Hypothalamus (tissue), 51 donors: ENCODE measurements at places on chromosomes 2 and 18.

DNA sequence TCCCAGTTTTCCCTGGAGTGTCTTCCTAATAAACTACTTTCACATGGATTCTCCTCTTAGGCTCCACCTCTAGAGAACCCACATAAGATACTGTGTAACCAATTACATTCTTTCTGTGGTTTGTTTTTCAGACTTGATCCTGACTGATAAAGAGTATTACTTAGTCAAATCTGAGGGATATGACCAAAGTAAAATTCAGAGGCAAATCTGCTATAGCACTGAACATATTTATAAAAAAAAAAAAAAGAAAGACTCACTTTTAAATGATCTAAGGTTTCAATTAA is 13.9 kb downstream of the CKAP2L start:
- no peak for DNase-seq

DNA sequence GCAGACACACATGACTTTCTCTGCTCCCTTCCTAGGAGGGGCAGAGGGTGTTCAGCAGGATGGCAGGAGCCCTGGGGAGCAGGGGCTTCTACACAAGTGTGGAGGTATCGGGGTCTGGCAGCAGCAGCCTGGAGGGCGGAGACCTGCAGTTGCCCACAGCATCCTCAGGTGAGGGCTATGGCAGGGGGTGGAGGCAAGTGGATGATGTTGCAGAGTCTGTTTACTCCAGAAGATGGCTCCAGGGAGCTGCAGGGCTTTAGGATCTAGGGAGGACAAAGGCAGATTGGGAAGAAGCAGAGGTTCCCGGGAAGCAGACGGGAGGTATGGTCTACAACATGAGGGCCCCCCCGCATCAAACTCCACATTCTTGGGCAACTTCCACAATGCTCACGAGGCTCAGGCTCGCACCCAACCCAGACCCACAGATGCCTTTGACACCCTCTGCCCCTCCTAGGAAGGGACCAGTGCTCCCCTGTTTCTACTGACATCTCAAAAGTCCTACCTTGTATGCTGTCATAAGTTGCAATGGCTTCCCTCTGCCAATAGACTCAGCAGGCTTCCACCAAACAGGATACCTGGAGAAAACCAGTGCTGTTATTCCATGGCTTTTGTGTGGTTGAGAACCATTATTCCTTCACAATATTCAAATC is 12.0 kb upstream of the ATP6V1C2 start:
- DNase-seq, result no peak

GRCh38 chr2:218406949-218407618 is 7.4 kb downstream of the CTDSP1 start:
- no peak for DNase-seq

DNA sequence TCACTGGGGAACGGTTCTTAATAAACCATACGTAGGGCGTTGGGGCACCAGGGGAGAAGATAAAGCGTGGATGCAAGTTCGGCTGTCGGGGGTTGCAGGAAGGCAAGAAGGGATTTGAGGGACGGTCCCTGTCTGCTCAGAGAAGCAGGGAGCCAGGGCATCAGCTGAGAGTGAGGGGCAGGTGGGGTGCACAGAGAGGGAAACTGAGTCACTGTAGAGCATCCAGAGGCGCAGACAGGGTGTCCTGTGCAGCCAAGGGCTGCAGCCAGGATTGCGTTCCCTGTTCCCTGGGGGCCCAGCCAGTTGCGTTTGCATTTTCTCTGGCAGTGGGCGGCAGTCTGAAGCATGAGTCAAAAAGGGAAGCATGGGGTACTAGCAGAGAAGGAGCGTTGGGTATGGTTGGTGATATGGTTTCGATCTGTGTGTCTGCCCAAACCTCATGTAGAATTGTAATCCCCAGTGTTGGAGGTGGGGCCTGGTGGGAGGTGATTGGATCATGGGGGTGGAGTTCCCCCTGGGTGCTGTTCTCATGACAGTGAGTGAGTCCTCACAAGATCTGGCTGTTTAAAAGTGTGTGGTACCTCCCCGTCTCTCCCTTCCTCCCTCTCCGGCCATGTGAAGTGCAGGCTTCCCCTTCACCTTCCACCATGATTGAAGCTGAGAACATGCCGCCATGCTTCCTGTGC is 202.9 kb downstream of the NDUFA10 start:
- DNase-seq, result no peak

DNA sequence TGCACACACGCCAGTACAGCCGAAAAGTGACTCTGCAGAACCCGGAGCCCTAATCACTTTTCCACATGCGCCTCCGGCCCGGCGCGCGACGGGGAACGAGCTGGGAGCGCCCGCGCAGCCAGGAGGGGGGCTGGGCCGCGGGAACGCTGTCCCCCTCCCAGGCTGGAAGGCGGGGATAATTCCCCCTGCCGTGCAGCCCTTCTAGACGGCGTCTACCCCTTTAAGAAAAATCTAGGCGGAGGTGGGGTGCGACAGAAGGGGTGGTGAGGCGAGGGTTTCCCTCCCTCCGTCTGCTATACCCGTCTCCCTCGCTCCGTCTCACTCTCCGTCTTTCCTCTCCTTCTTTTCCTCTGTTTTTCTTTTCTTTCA is 2.4 kb downstream of the CYP26B1 start:
- no peak for DNase-seq

DNA sequence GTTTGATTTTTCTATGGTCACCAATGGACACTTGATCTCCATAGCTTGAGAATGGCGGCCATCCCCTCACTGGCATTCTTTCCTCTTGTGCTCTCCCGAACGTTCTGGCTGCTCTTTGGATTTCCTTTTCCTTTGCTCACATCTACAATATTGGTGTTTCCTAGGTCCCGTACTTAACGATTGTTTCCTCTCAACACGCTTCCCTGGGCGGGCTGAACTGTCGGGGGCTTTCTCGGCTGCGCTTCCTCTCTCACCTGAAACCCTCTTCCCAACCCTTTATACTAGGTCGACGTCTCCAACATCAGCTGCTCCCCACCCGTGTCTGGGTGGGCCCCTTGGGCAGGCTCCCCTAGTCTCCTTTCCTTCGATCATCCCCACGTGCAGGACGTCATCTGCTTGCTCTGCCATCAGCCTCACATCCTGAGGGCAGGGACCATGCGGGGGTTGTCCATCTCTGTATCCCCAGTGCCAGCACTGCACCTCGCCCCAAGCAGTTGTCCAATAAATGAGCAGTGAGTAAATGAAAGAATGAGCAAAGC is 634 bp upstream of the DIS3L2 start:
- no peak for DNase-seq

DNA sequence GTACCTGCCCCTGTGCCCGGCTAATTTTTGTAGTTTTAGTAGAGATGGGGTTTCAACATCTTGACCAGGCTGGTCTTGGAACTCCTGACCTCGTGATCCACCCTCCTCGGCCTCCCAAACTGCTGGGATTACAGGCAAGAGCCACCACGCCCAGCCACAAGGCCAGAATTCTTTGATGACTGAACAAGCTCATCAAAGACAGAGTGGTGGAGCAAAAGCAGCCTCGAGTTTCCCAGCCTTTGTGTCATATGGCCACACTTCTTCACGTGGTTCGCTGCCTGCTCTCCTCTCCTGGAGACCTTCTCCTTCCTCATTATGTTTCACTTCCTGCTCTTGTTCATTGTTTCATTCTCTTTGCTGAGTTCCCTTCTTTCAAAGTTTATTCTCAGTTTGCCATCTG is 9.9 kb upstream of the NPC1 start:
- DNase-seq, result no peak

- DNase-seq, result no peak
Measured at GRCh38 chr2:124626993-124627392, 601.9 kb downstream of the CNTNAP5 start.

DNA sequence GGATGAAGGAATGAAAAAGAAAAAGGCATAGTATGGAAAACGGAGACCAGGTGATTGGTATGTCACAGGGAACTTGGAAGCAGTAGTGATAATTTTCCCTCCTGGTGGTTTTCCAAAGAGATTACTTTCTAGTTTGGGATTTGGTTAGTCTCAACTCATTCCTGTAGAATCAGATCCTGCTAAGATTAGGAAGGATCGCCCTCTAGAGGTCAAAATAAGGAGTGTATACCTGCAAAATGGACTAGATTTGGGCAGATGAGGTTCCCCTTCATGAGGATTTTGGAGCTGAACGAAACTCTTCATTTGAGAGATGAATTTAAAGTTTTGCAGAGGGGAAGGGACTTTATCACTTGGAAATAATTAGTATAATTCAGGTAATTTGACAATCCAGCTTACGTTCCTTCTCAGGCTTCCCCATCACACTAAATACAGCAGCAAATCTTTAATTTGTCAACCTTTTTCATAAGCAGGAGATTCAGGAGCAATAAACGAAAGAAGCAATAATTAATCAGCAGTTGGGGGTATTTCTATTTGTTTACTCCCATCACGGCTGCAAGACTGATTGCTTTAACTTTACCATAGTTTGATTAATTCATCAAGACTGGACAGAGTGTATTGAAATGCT is 65.2 kb downstream of the CCDC195 start:
- DNase-seq, result no peak
